Suppressor macrophage (primary cell): ENCODE measurements at places on chromosomes 11 and 22.

GRCh38 chr11:65911682-65912568 is 6.9 kb downstream of the C11orf68 start:
- DNase-seq, result peak; percentile 57

- no peak for DNase-seq
These were observed 20.7 kb upstream of the IZUMO1R start for GRCh38 chr11:94283678-94284077.

- DNase-seq, result peak; percentile 20
These were observed 385.9 kb upstream of the ANO5 start for GRCh38 chr11:21806947-21807346.

DNA sequence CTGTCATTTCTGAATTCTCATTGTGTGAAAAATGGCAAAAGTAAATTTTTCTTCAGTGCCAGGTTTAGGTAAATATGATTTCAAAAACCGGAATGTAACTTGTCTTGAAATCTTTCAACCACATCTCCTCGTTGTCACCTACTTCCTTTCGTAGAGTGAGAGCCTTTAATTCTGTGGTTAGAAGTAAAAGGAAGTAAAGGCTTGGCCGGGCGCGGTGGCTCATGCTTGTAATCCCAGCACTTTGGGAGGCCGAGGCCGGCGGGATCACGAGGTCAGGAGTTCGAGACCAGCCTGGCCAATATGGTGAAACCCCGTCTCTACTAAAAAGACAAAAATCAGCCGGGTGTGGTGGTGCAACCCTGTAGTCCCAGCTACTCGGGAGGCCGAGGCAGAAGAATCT is 29.8 kb downstream of the SGSM3 start:
- peak; percentile 71 for DNase-seq
